Right renal cortex interstitium (tissue), 3 donors: ENCODE measurements at places on chromosomes 1 and 21.

DNA sequence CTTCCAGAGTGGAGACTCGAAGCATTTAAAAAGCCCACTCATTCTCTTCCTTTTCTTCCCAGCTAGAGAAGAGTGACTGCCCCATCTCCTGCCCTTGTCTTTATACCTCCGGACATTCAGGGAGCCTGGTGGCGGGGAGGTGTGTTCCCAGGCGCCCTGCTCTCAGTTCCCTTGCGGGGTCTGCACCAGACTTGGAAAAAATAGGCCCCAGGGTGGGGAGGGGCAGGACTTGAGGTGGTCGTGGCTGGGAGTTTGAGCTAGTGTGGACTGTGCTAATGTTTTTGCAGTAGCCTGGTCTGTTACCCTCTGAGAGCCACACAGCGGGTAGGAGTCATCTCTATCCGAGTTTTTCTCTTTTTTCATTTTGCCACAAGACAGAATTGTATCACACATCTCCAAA is 139.1 kb downstream of the PEX14 start:
- no peak for DNase-seq

DNA sequence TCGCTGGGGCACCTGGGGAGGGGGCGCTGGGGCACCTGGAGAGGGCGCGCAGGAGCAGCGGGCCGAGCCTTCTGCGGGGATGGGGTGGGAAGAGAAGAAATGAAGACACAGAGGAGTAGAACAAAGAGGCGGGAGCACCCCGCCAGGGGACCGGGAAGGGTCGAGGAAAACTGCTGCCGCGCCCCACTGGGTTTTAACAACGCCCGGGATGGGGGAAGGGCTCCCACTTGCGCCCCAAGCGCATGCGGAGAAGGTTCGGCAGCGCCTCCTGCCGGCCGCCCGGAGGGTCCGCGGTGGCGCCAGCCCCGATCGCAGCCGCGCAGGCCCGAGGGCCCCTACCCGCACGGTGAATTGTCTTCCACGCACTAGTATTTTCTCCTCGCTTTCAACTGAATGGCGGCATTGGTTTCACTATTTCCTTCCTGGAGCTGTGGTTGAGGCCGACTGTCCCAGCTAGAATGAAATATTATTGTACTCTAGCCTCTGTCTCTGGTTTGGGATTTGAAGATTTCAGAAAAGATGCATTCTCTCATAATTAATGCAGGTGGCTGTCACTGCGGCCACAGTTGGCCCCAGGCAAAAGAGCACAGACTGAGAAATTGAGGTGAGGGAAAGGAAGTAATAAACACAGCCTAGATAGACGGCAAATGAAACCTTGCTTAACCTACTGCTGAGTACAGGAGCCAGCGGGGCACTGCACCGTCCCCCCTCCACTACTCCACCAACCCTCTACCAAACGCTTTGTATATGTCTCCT is 57.3 kb downstream of the MAB21L3 start:
- DNase-seq: peak; percentile 68

DNA sequence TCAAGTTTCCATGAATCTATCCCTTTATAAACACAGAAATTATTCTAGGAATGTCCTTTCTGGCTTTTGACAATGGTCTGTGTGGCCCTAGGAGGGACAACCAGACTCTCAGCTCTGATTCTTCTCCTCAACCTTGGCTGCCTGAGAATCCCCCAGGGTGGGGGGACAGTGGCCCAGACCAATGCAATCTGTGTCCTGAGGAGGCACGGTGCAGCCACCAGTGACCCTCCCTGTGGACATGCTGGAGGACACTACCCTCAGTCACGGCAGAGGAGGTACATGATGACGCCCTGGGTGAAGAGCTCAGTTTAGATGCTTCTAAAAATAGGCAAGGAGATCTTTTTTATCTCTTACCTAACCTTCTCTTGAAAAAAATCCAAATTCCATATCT is 91.7 kb downstream of the PGBD5 start:
- no peak for DNase-seq

GRCh38 chr21:35227786-35228185 is 178.7 kb upstream of the RUNX1 start:
- DNase-seq: no peak

- DNase-seq: no peak
Measured at GRCh38 chr1:31742462-31743212, 21.5 kb downstream of the ADGRB2 start.

- no peak for DNase-seq
Measured at GRCh38 chr1:177511036-177511435, 340.3 kb downstream of the BRINP2 start.

GRCh38 chr1:199132006-199132405 is 493.2 kb downstream of the PTPRC start:
- no peak for DNase-seq

DNA sequence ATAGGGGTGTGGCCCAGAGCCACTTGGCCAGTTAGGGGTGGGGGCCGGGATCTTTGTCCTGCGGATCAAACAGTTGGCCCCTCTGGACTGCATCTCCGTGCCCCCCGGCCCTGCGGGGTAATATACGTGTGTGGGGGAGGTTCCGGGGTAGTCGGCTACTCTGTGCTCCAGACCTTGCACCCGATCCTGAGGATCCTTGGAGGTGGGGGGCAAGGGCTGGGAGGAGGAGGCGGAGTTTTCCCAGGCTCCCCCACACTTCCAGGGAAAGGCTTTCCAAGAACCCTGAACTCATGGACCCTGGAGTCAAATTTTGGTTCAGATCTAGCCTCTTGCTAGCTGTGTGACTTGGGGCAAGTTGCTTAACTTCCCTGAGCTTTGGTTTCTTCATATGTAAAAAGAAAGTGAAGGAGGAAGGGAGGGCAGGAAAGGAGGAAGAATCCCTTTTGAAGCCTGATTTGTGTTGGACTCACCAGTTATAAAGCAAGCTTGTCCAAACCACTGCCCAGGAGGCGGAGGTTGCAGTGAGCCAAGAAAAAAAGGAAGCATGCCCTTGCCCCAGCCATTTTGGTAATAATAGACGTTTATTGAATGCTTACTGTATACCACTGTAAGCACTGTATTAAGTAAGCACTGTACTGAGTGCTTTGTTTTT is 686 bp downstream of the MIIP start:
- no peak for DNase-seq

- no peak for DNase-seq
Measured at GRCh38 chr1:227939791-227940771, 7.7 kb downstream of the WNT9A start.

GRCh38 chr1:219875860-219876259 is 52.5 kb downstream of the SLC30A10 start:
- no peak for DNase-seq

DNA sequence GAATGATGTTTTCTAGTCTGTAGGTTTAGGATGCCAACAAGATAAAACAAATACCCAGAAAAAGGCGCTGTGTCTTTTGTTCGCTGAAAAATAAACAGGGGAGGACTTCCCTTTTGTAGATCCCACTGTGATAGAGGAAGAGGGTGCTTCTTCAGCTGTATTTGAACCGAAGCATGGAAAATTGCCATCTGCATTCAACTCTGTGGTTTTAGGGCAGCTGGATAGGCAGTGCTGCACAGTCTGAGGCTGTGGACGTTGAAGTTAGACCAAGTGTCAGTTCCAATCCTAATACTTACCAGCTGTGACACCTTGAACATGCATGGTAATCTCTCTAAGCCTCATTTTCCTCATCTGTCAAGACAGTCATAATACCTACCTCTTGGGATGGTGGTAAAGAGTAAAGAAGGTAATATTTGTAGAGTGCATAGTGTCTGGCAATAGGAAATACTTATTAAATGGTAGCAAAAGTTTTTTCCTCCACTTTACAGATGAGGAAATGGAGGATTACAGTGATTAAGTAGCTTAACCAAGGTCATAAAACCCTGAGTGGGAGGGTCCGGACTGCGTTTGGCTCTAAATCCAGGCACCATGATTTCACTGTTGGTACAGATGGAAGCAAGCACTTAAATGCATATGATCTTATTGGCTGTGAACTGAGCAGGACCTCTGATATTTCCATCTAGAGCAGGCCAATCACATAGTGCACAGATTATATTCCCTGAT is 48.5 kb downstream of the UTP25 start:
- DNase-seq: no peak

DNA sequence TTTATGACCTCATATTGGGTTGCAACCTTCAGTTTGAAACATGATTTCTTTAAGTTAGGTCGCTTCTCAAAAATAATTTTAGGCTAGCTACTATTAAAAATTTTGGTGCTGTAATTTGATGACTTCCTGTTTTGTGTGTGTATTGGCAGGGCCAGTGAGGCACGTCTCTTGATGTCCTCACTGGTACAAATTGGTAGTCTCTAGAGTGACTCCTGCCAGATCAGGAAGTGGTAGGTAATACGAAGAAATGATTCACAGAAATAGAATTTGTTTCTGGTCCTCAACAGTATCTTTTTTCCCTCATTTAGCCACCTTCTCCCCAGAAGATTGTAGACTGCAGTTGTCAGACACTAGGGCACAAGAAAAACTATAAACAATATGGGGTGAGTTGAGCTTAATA is 120.9 kb upstream of the KIAA1614 start:
- no peak for DNase-seq

- no peak for DNase-seq
Measured at GRCh38 chr1:10530281-10530740, 55.6 kb downstream of the PEX14 start.

DNA sequence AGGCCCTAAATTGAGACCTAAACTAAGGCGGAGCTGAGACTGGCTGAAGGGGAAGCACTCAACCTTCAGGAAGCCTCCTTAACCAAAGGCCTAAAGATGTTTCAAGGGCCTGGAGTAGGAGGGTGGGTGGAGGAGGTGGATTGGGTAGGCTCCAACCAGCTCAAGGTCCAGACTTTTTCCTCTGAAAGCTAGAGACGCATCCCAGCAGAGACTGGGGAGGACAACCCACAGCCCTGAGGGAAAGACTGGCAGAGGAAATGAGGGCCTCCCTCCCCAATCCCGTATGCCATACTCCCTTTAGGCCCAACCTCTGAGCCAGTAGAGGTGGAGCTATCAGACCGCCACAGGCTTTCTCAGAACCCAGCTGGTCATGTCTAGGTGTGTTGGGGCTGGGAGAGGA is 1.1 kb downstream of the ECM1 start:
- no peak for DNase-seq

DNA sequence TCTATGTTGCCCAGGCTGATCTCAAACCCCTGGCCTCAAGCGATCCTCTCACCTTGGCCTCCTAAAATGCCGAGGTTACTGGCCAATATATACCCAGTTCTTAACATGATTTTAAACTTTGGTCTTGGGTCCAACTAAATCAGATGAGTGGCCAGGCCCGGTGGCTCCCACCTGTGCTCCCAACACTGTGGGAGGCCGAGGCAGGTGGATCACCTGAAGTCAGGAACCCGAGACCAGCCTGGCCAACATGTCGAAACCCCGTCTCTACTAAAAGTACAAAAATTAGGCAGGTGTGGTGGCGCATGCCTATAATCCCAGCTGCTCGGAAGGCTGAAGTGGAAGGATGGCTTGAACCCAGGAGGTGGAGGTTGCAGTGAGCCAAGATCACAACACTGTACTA is 29.6 kb downstream of the TOMM20 start:
- no peak for DNase-seq

GRCh38 chr1:42774928-42775526 is 8.0 kb downstream of the C1orf50 start:
- no peak for DNase-seq
